CD4-positive, alpha-beta T cell treated with Interleukin-2 at 100 ng/mL for 4 hours (primary cell): ENCODE measurements at places on chromosomes 1 and 21.

DNA sequence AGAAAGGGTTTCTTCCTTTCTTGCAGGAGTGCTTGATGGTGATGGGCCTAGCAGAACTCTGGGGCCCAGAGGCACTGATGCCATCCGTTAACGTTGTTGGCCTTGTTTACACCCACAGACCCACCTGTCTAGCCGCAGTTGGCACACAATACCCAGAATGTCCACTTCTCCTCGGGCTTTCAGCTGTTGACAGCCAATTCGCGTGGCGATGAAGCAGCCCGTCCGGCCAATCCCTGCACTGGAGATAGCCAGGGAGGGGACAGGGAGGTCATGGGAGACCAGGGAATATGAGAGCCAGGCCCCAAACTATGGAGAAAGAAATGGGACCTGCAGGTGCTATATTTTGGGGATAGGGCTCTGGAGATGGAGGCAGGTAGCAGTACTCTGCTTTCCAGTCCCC lies 5.7 kb upstream of the ARL8A start:
- no peak for DNase-seq

GRCh38 chr1:70745199-70745598 lies 302.4 kb downstream of the PTGER3 start:
- DNase-seq = no peak

DNA sequence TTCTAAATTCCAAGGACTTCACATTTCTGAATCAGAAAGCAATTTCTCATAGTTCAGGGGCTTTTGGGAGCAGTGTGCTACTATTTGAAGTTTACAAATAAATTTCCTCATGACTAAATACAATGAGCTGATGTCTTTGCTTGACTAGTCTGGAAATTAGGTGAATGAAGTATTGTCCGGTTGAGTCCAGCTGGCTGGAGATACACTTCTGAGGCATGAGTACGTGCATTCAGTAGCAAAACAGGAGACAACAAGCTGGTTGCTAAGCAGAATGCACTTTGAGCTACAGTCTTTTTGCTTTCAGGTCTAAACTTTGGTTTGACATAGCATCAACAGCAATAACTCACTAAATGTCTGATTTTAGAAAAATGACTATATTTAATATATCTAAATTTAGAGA lies 27.1 kb downstream of the ZNHIT6 start:
- no peak for DNase-seq

DNA sequence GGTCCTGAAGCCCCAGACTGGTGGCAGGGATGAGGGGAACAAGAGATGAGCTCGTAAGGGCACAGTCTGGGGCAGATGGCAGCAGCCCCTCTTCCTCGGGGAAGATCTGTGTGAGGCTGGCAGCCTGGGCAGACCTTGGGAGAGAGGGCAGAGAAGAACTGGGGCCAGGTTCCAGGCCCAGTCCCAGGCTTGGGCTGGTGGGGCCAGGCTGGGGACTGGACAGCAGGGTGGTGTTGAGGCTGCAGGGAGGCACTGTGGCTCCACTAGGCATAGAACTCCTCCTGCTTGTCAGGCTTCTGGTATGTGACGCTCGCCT lies 35.7 kb downstream of the SDC3 start:
- no peak for DNase-seq

DNA sequence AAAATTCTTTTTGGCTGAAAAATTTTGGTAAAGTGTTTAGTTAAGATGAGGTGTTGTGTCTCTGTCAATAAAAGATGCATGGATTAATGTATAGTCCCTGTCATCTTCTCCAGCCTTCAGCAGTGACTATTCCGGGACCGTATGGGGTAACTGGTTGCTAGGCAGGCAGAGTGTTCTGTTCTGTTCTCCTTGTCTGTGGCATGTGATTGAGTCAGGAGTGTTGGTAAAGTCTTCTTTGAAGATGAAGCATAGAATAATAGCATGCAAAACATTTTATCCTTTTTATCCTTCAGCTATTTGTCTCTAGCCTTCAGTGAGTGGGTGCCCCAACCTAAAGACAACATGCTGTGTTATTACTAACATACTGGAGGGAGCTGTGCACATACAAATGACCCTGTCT lies 74.6 kb downstream of the RGL1 start:
- DNase-seq = no peak

- no peak for DNase-seq
These were observed 1.9 kb downstream of the AGO1 start for GRCh38 chr1:35884934-35885333.

DNA sequence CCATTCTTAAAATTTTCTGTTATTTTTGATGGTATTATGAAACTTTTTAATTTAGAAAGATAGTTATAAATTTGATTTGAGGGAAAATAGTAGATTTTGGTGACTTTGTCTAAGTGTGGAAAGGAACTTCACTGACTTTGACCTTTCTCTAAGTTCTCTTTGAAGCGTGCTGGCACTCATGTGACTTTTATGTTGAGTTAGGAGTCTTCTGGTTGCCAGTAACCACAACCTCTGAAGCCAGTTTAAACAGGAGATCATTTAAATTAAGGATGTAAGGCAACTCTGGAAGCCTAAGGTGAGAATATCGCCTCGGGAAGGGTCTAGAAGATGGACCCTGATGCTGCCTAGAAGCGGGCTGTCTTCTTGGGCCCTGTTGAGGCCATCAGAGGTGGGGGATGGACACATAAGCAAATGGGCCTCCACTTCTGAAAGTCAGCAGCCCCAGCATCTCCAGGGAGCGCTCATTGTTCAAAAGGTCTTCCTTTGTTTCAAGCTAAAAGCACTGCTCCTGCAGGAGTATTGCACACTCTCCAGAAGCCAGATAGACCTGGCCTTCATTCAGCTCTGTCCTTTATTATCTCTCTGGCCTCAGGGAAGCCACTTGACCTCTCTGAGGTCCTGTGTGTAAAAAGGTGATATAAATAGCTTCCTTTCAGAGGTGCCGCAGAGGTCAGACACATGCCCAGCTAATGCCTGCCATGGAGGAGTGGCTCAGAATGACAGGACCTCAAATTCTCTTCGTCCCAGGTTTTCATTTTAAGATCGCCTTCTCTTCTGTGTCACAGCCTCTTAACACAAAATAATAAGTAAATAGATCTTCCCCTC lies 5.1 kb upstream of the RCAN1 start:
- DNase-seq = no peak

DNA sequence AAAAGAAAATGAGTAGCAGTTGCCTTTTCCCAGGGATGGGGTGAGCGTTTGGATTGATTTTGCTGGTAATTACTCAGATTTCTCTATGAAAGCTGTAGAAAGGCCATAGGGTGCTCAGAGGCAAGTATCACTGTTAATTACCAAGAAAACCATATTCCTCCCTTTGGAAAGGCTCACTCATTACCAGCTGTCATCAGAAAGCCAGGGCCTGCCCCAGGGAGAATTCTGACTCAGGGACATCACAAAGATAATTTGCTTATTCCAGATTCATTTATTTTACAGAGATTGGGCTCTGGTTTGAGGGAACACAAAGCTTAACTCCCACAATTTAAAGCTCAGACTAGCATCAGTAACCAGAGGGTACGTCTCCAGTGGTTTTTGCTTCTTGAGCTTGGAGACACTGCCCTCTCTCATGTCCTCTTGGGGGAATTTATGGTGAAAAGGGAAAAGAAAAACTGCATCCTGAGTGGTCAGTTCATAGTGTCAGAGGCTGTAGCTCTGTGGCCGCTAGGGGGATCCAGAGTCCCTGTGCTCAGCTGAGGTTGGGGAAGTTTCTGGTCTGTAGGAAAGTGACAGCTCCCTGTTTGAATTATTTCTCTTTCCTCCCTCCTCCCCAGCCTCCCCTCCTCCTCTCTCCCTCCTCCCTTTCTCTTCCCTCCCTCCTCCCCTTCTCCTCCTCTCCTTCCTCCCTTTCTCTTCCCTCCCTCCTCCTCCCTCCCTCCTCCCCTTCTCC lies 204.3 kb downstream of the KCNJ6 start:
- DNase-seq = peak; percentile 5

DNA sequence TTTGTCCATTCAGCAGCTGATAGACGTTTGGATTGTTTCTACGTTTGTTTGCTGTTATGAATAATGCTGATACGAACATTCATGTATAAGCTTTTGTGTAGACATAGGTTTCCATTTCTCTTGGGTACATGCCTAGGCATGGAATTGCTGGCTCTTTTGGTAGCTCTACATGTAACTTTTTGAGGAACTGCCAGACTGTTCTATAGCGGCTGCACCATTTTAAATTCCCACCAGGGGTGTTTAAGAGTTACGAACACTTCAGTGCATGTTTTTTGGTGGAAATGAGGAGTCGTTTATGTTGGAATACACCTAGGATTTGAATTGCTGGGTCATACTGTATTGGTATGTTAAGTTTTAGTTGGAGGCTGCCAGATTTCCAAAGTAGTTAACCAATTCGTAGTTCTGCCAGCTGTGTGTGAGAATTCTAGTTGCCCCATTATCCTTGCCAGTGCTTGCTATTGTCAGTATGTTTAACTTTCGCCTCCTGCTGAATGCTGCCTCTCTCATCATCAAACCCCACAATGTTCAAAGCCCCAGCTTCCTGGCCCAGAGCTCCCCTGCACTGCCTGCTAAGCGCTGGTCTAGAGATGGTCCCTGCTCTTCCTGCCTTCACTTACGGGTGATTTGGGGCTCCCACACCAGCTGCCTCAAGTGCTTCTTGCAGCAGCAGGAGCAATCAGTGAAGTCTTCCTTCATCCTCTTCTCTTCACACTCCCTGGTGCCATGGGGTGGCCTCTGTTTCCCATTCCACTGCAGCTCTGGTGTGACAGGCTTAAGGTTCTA lies 81.0 kb downstream of the MAN1C1 start:
- no peak for DNase-seq

DNA sequence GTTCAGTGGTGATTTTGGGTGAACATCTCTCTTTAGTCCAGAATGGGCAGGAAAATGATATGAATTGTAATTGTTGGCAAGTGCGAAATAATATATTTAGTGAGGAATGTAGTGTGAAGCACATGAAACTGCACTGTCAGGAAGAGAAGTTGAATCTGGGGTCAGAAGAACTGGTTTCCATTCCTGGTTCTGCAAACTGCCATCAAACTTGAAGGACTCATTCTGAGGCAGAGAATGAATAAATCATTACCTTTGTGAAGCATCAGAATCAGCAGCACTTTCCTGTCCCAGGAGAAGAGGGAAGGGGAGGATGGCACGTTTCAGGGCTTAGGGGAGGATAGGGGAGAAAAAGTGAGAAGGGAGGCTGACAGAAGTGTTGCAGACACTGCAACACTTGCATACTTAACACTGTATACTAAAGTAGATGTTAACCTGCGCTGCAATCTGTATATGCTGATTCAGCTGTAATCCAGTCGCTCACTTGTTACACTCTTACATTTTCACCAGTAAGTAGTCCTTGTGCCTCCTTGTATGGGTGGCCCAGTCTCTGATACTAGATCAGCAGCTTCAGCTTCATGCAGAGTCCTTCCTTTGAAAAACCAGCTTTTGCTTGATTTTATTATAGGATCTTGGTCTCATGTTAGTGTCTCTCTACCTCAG lies 10.5 kb upstream of the RPTN start:
- no peak for DNase-seq

- DNase-seq = no peak
These were observed 68.3 kb upstream of the ARHGAP29 start for GRCh38 chr1:94305704-94306103.

- no peak for DNase-seq
These were observed 140.0 kb upstream of the GRIK3 start for GRCh38 chr1:37174341-37174740.

GRCh38 chr1:81672766-81673165 lies 128.0 kb upstream of the ADGRL2 start:
- no peak for DNase-seq

GRCh38 chr1:24970926-24971875 lies 41.1 kb upstream of the RUNX3 start:
- no peak for DNase-seq

DNA sequence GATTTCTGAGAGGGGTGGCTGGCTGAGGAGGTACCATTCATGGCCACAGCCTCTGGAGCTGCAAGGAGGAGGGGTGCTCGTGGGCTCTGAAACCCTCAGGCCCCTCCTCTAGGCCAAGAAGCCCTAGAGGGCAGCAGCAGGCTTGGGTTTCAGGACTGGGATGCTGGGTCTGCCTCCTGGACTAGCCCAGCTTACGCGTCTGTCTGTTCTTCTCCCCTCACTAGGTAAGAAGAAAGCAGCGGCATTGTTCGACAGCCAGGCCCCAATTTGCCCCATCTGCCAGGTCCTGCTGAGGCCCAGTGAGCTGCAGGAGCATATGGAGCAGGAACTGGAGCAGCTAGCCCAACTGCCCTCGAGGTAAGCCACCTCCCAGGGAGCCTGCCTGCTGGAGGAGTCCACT lies 60.3 kb downstream of the TMEM53 start:
- DNase-seq = no peak

DNA sequence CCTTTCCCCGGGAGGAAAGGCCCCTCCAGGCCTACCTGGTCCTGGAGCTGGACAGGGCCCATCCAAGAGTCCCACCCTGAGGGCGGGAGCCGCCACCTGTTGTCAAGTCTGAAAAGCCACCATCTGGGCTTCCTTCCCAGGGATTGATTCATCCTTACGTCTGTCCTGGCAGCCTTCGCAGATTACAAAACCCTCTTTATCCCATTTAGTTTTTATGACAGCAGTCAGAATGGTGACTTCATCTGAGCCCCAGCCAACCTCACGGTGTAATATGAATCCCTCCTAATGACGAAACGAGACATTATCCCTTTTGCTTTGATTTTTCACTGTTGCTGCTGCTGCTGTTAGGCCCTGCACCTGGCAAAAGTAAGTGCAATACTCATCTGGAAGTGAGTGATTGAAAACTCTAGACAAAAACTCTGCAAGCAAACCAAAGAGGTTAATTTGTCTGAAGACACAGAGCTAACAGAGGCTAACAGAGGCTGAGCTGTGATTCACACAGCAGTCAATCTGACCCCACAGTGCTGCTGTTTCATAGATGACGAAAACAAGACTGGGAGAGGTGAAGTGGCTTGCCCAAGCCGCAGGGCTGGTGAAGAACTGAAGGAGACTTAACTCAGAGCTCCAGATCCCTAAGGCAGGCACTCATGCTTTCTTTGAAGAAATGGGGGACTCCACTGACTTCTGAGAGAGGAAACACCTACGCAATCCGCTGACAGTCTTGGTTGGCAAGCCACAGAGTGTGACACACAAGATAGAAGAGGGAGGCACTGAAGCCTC lies 30.0 kb upstream of the S100A7 start:
- DNase-seq = peak; percentile 34

DNA sequence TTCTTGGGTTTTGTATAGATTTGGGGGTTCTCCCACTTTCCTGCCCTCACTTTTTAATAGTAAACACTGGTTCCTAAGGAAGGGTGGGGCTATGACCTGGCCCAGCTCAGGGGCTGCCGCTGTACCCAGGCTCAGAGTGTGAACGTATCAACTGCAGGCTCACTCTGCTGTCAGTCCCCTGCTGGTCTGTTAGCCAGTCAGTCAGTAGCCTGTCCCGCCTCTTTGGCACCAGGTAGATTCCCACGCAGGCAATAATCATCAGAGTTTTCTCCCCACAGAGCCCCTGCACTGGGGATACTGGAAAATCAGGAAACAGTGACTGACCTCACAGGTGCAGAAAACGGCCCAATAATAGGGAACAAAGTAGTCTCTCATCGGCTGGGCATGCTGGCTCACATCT lies 15.0 kb upstream of the ALPL start:
- DNase-seq = no peak

DNA sequence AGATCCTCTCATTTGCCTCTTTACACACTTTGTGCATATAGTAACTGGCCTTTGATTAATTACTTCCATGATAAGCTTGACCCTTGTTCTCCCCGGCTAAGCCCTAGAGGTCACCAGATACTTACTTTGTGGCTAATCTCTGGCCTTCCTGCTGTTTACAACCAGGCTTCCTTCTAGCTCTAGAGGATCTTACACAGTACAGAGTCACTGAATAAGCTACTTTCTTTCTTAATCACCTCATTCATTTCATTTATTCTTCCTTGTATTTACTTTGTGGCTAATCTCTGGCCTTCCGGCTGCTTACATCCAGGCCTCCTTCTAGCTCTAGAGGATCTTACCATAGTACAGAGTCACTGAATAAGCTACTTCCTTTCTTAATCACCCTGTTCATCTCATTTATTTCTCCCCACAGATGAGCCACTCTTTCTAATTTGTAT lies 144.3 kb upstream of the C1orf21 start:
- no peak for DNase-seq
